Panc1 (cell line): ENCODE measurements at places on chromosomes 7 and 10.

DNA sequence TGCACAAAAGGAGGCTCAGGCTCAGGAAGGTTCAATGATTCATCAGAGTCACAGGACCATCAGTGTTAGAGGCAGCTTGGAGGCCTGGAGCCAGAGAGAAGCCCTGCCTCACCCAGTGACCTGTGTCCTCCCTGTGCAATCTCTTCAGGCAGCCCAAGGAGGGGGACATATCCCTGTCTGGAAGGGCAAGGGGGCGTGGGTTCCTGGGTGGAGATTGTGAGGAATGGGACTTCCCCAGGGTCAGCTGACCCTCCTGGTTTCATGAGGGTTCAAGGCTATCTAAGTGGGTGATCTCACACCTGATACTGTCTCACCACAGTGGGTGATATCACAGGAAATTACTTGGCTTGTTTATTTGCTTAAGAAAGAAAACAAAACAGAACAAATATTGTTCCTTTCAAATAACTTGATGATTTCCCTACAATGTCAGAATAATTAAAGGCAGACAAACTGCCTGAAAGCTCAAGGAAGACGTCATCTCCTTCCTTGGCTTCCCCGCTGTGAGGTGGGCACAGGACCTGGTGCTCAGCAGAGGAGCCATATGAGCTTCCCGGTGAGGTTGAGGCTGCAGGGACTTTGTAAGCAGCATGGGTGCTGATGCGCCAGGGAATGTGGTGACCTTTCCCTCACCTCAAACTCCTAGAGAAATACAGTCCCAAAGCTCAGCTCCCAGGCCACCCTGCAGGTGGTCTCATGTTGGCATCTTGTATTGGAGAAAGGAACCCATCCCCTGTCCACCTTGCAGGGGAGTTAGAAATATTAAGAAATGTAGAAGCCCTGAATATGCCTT is 763.2 kb downstream of the GRID1 start:
- DNase-seq = peak; percentile 30

GRCh38 chr7:79529214-79529880 is 75.9 kb upstream of the MAGI2 start:
- DNase-seq = no peak

- peak; percentile 10 for DNase-seq
Observed at GRCh38 chr7:77940647-77941046, 142.1 kb downstream of the PHTF2 start.

GRCh38 chr7:99557940-99558305 is 519 bp upstream of the ZNF655 start:
- DNase-seq = no peak

GRCh38 chr10:24885551-24886289 is 66.7 kb downstream of the PRTFDC1 start:
- no peak for DNase-seq

GRCh38 chr7:135842446-135843179 is 94.0 kb upstream of the FAM180A start:
- DNase-seq = no peak

DNA sequence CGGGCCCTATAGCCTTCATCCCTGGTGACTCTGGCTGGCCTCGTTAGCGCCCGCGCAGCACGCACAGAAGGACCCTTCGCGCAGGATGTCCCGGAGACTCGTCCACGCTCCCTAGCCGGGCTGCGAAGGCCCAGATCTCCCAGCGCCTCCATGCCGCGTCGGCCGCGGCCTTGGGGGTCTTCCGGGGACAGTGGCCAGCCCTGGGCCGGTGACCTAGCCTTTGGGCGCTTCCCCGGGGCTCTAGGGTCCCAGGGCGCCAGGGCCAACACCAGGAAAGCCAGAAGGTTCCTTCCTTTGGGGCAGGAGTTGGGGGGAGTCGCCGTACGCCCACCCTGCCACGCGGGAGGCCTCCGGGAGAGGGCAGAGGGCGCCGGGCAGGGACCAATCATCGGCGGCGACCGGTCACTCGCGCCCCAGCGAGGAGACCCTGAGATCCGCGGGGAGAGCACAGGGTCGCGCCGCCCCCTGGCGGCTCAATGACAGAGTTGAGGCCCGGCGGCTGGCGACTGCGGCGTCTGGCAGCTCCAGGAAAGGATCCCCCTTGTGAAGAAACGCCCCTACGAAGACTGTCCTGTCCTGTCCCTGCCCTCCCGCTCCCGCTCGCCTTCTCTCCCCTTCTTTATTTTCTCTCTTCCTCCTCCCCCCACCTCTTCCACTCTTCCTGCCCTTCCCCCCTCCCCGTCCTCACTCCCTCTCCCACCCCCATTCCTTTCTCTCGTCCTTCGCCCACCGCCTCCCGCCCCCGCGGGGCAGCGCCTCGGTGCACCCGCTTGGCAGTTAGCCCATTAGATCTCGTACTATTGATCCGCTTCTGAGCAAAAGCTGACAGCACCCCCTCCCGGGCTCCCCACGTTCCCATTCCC is 62.3 kb upstream of the LBX1 start:
- DNase-seq = no peak

- DNase-seq = no peak
Observed at GRCh38 chr7:10684606-10685005, 289.1 kb upstream of the PHF14 start.

DNA sequence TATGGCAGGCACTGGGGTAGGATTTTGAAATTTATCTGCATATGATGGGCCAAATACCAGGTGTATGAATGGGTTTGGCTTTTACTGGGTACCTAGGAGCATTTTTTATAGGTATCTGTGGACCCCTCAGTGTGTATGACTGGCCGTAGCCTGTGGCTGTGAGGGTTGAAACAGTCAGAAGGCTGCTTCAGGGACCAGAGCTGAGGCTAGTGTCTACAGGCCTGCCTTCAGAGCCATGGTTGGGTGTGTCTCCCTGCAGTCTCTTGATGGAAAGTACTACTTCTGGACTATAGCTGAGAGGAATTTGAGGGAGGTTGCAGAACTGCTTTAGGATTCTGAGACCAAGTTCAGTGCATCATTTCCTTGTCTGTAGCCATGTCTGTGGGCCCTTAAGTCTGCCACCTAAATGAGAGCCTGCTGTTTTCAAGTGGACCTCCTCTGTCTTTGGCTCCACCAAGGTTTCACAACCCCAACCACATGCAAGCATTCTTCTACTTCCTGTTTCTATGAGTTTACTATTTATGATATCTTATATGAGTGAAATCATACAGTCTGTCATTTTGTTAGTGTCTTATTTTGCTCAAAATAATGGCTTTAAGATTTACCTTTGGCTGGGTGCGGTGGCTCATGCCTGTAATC is 19.9 kb upstream of the ZNF138 start:
- DNase-seq = no peak

GRCh38 chr7:151243408-151244195 is 4.9 kb downstream of the SMARCD3 start:
- no peak for DNase-seq

DNA sequence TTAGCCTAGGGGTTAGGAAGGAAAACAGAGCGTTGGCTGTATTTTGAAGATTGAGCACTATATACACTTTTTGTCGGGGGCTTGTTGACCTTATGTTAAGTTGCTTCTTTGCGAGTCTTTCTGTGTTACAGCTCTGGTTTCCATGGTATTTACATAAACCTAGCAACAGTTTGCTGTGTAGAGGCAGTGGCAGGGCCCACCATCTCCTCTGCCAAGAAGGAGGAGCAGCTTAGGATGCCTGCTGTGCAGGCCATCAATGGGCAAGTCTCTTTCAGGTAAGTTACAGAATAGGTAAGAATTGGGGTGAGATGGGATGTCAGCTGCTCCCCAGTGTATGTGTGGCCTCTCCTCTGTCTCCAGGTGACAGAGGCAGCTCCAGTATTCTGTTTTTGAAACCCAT is 485.5 kb downstream of the LRMDA start:
- no peak for DNase-seq
